Stimulated activated CD4-positive, alpha-beta T cell treated with anti-CD3 and anti-CD28 coated beads, Interleukin-1b, Interleukin-23, amount 100 ng/mL, for 48 hours (primary cell): ENCODE measurements at places on chromosomes 7 and 10.

GRCh38 chr10:110373059-110373458 lies 68.3 kb upstream of the SMNDC1 start:
- no peak for DNase-seq

DNA sequence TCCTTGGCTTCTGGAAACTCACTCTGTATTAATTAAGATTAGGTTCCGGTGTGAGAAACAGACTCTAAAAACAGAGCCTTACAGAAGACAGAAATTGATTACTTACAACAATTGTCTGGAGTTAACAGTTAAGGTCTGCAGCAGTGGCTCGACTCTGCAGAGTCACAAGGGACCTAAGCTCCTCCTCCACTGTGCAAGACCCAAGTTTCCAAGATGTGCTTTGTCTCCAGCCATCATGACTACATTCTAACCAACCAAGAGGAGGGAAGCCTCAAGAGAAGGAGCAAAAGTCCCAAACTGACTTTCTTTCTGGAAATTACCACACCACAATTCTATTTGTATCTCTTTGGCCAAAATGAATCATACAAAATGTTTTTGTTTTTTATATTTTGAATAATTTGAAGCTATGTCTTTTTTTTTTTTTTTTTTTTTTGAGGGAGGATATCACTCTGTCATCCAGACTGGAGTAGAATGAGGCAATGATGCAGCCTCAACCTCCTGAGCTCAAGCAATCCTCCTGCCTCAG lies 14.2 kb upstream of the ODAD2 start:
- no peak for DNase-seq

GRCh38 chr7:10476642-10477041 lies 497.0 kb upstream of the PHF14 start:
- no peak for DNase-seq

DNA sequence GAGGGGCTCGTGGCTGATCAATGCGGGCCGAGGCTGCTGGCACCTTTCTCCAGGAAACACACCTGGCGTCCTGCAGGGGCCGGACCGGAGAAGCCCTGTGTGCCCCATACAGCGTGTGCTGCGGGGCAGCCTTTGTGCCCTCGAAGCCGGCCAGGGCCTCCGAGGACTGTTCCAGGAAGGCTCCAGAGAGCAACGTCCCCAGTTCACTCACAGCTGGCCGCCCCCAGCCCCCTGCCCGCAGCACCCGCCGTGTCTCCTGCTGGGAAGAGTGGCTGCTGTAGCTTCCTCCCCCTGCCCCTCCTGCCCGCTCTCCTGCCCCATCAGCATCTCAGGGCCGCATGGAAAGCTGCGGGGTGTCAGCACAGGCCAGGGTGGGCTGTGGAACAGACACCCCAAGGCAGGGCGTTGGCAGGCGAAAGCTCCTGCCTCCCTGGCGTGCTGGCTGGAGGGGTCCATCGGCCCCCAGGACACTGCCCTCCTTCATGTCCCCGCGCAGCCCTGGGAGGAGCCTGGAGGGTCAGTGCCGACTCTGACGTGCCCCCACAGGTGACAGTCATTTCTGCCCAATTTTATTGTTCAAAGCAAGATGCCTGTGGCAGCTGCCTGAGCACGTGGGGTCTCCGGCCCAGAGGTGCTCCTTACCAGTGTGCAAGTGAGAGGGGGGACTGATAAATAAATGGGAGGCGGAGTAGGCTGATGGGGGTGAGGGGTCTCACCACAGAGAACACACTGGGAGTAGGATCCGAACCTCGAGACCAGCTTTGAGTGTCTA lies 95.8 kb upstream of the DIP2C start:
- no peak for DNase-seq

GRCh38 chr10:7159928-7160327 lies 250.9 kb downstream of the SFMBT2 start:
- no peak for DNase-seq

- DNase-seq = no peak
These were observed 54.8 kb downstream of the MCU start for GRCh38 chr10:72746426-72747363.
